Right atrium auricular region (tissue), 2 donors: ENCODE measurements at places on chromosomes 1 and 21.

DNA sequence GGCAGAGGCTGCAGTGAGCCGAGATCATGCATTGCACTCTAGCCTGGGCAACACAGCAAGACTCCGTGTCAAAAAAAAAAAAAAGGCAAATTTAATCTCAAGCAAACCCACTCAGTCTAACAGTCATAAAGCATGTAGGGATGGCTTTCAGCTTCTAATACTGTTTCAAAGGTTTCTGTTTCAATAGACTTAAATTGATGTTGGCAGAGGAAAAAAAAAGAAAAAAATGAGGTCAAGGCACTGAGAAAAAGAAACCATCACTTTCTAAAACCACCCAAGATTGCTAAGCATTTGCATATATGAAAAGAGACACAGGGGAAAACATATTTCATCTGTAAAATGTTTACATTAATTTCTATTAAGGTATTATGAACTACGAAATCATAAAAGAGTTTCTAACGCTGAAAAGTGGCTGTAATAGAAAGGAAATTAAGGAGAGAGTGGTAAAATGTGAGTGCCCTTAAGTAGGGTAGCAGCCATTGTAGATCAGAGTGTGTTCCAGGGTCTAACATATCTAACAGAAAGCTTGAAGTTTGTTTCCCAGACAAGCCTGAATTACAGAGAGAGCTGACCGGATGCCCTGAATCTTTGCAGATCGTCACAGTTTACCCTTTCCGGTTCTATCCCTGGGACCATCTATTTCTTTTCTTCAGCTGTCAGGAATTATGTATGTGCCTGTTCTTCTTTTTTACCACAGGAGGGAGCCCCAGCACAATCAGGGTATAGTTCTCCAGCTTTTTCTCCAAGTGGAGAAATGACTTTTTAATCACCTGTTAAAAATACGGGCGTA is 70.0 kb downstream of the PLD5 start:
- DNase-seq, result no peak

DNA sequence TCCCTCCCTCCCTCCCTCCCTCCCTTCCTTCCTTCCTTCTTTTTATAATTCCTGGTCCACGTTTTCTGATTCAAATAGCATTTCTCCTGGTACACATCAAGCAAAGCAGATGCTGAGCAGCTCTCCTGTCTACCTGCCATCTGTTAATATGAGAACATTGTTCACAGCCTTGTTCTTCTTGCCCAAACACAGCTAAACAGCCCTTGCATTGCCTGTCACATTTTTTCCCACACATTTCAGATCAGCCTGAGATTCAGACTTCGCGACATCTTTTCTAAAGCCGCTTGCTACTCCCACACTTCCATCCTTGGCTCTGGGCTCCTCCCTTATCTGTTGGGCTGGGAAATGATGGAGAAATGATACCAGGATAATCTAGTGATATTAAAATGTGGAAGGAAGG is 200.5 kb downstream of the PCP4 start:
- DNase-seq, result no peak

DNA sequence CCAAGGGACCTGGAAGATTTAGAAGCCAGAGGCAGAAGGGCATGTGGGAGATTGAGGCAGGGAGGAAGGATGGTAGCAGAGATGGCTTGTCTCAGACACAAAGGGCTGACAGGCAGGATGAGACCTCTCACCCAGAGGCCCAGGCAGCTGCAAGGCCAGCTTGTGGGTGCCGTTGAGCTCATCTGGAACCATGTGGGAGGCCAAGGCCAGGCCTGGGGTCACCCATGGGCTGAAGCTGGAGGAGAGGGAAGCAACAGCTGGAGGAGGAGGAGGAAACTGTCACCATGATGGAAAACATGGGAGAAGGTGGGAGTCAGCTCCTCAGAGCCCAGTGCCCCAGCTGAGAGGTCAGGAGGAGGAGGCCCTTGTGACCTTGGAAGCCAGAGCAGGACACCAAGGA is 6.4 kb downstream of the CRABP2 start:
- DNase-seq, result no peak

GRCh38 chr1:56585985-56586384 is 6.6 kb upstream of the PLPP3 start:
- no peak for DNase-seq

DNA sequence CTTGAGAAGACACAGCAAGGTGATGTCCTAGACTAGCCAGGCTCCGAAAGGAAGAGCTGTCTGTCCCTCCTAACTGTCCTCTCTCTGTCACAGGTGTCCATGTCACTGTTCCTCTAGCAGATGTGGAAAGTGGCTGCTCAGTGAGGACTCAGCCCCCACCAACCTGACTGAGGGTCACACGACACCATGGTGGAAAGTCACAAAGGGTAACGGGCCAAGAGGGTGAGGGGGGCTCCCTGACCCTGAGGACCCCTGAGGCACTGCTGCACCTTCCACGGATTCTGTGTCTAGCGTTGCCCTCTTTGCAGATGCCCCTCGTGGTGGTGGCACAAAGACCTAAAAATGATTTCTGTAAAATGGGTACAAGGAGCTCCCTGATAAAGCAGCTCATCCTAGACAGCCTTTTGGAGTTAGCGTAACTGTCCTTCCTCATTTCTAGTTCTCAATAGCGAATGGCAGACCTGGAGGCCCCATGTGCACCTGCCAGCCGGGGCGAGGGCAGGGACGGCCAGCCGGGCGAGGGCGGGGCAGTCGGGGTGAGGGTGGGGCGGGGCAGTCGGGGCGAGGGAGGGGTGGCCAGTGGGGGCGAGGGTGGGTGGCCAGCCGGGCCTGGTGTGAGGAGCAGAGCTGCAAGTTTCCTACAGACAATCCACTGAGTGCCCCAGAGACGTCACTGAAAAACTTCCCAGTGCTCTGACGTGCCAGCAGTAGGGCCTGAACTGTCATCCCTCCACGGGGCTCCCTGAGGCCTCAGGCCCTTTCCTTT is 23.4 kb downstream of the POFUT2 start:
- no peak for DNase-seq
